Cardiac fibroblast (primary cell): ENCODE measurements at places on chromosomes 16 and 17.

DNA sequence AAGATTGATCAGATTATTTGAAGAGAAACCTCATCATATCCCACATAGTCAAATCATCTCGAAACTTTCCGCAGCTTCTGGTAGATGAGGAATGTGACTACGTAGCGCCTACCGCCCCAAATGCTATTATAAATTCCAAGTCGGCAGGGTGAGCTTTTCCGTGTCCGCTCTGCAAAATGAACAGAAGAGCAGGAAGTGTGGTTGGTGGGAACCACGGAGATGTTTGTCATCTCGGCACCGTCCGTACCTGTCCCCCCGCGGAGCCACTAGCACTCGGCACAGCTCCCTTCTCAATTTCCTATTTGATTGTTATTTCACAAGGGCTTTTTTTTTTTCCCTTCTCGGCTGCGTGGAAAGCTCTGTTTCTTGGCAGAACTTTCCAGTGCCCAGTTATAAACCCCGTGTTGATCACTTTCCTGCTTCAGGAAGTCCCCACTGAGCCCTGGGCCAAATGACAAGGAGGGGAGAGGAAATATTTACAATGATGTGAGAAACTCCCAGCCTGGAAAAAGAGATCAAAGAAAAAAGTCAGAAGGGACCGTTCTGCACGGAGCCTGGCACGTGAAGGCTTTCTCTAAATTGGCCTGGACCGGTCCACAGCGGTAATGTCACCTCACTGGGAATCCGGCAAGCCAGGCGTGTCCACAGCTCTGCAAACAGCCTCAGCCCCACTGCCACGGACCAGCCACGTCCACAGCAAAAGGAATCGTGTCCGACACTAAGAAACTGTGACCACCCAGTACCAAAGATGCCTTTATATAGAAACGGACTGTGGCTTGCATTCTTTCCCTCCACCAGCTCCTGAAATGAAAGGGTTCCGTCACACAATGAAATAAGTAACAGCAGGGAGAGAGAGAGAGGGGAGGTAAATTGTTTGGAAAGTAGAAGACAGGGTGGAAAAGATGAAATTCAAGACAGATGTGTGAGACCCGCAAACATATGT is 65.0 kb downstream of the MRM3 start:
- DNase-seq: no peak

DNA sequence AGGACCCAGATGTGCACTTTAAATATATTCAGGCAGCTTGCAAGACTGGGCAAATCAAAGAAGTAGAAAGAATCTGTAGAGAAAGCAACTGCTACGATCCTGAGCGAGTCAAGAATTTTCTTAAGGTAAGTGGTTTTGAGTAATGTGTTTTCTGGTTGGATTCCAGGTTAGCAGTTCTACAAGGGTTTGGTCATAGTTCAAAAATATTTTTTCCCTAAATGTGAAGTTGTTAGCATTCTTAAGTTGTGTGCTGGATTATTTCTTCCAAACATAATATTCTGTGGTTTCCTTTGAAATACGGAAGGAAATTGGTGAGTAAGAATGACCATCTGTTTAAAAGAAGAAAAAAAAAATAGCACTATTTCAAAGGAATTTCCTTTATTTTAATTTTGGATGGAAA is 38.4 kb downstream of the PTRH2 start:
- DNase-seq: peak; percentile 97

GRCh38 chr17:82231562-82232321 is 2.9 kb downstream of the SLC16A3 start:
- DNase-seq: peak; percentile 87

DNA sequence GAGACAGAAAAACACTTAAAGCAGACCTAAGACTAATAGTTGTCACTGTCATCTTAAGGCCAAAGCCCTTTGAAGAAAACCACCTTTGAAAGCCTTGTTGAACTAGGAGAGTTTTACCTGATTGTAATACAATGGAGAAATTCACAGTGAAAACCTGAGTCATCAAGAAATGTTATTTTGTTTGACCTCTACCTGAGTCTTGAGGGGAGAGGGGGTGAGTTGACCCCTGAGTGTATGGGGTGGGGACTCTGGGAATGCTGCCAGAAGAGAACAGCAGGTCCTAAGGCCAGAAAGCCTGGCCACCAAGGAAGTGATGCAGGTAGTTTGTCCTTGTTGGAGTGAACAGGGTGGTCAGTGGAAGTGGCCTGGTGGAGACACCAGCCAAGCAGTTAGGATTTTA is 204.3 kb downstream of the SPECC1 start:
- no peak for DNase-seq

DNA sequence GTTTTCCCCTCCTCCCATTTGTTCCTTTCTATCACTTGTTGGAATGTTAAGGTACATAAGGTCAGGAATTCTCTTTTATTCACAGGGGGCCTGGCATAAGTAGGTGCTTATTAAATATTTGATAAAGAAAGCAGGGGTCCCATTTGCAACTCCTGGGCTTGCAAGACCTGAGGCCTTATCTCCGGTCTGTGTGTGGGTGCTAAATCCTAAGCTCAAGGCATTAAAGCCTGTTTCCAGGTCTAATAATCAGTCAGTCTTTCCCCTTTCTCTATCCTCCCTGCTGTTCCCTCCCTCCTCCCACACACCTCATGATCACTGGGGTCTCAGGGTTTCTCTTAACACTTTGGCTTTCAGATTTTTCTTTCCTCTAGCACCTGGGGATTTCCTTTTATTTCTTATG is 17.1 kb downstream of the NTN1 start:
- DNase-seq: no peak

GRCh38 chr17:37744961-37745800 is at the start of gene HNF1B:
TSS of gene HNF1B (minus strand) at chr17:37745059. CDS start at chr17:37744884, 175 bp downstream.
- no peak for DNase-seq

GRCh38 chr17:18959845-18960240 is 7.9 kb downstream of the SLC5A10 start:
- no peak for DNase-seq

DNA sequence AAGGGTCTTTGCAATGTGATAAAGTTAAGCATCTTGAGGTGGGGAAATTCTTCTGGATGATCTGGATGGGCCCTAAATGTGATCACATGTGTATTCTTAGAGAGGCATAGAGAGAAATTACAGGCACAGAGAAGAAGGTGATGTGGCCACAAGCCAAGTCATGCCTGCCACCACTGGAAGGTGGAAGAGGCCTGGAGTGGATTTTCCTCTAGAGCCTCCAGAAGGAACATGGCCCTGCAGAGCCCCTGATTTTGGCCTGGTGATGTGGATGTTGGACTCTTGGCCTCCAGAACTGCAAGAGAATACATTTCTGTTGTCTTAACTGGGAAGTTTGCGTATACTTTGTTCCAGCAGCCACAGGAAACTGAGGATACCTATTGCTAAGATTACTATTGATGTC is 156.9 kb upstream of the CACNG5 start:
- DNase-seq: no peak

DNA sequence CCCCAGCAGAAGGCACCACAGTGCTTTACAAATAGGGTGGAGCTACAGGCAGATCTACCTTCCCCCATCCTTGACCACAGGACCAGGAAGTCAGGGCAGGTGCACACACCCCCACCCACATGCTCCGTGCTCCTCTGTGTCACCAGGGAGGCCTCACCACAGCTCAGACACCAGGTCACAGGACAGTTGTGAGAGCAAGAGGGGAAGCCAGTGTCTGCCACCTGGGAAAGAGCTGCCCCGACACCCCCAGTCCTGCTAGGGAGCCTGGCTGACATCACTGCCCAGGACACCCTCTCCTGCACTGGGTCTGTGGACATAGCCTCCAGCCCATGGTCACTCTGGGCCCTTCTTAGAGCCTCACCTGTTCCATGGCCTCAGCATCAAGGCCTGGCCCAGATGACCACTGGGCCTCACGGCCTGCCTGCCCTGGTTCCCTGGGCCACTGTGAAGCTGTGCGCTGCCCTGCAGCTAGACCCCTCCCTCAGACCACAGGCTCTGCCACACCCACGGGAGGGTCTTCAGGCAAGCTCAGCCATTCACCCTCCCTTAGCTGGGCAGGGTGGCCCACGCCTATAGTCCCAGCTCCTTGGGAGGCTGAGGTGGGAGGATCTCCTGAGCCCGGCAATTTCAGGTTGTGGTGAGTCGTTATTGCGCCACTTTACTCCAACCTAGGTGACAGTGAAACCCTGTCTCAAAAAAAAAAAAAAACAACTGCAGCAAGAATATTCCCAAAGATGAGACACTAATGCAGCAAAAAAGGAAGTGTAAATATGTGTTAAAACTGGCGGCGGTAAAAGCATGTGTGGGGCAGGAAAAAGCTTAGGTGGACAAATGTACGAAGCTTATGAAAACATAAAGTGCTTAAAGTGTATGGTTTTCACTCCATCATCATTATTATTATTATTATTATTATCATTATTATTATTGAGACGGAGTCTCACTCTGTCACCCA is 14.2 kb downstream of the POLR3K start:
- DNase-seq: no peak

GRCh38 chr17:33798308-33798707 is 456.8 kb upstream of the CCL2 start:
- no peak for DNase-seq

- no peak for DNase-seq
These were observed 96.9 kb upstream of the ZNF750 start for GRCh38 chr17:82936768-82937171.

DNA sequence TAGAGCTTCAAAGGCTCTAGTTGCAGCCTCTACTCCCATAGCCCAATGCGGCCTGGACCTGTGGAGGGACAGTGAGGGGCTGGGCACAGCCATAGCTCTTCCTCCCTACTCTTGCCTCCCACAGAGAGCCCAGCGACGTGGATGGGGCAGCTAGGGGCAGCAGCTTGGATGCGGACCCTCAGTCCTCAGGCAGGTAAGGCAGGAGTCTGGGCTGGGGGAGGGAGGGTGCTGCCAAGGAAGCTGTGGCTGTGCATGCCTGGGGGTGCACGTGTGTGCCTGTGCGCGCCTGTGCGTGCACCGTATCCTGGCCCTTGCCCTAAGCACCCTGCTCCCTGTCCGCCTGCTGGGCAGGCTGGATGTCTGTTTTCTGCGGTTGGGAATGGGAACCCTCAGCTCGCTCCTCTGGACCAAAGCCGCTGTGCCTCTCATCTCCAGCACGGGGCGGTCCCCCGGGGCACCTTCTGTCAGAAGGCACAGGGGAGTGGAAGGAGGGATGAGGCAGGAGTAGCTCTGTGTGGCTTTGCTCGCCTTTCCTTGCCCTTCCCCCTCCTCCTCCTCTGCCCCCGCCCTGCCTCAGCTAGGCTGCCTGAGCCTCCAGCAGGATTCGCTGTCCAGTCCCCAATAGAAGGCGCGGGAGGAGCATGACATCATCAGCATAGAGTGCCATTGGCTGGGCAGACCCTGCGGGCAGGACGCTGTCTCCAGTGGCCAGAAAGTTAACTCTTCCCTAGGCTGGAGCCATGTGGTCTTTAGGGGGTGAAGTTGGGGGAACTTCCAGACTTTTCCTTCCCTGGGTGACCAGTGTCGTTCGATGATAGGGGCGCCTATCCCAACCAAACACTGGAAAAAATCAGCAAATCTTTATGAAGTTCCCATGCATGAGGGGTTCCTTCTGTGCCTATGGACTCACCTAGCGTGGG is 797 bp downstream of the PRCD start:
- peak; percentile 96 for DNase-seq

- DNase-seq: no peak
These were observed 5.4 kb upstream of the STAT5B start for GRCh38 chr17:42281571-42282096.

DNA sequence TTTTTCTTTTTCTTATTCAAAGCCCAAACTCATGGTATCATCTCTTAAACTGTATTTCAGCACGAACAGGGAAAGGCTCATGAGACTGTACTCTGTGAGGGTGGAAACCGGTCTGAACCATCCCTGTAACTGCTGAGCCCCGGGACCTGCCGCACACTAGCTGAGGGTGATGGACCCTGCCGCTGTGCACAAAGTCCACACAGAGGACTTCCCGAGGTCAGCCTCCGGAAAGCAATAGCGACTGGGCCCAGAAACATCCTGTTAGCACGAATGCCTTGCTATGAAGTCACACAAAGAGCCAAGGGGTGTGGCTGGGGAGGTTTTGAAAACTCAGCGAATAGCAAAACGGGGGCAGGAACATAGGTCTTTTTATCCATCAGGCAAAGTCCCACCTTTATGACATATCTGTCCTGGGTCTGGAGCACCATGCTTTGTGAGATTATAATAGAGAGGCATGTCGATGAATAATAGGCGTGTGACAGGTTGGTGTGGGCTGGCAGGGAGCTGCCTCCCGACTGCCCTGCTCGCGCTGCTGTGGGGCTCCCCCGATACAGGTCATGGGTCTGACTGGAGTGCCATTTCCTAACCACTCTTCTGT is 33.4 kb downstream of the CDK5R1 start:
- peak; percentile 65 for DNase-seq

DNA sequence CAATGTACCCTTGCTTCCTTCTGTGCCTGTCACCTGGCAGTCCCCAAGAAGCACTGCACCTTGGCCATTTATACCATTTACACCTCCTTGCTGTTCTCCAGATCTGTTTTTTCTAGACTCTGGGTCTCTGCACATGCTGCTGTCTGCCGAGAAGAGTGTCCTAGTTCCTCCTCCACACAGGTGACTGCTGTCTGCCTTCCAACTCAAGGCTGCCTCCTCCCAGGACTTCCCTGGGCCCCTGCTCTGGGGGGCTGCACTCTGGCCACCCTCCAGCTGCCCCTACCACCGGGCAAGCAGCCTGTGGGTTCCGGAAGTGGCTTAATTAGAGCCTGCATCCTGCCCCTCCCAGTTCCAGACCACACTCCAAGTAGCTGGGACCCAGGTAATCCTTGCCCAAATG is 5.7 kb upstream of the LIMD2 start:
- DNase-seq: no peak

GRCh38 chr16:12171206-12171605 is 194.7 kb downstream of the SNX29 start:
- no peak for DNase-seq

DNA sequence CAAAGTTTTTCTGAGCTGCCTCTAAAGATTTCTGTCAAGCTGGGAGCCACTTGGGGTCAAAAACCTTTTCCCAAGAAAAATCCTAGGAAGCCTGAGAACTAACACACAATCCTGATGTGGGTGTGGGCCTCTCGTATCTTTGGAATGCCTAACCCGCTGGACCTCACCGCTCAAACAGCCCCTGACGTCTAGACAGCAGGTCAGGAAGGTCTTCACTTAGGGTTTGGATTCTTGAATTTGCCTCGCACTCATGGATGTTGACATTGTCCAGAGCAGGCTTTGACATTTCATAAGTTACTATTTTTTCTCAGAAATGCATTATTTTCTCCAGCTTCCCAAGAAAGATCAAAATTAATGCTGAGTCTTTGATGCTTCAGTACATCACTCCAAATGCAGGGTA is 18.9 kb downstream of the TEX2 start:
- no peak for DNase-seq

GRCh38 chr16:29738514-29738913 is 7.3 kb downstream of the C16orf54 start:
- no peak for DNase-seq

- DNase-seq: peak; percentile 88
These were observed 19.7 kb downstream of the GOSR2 start for GRCh38 chr17:46942441-46943217.

DNA sequence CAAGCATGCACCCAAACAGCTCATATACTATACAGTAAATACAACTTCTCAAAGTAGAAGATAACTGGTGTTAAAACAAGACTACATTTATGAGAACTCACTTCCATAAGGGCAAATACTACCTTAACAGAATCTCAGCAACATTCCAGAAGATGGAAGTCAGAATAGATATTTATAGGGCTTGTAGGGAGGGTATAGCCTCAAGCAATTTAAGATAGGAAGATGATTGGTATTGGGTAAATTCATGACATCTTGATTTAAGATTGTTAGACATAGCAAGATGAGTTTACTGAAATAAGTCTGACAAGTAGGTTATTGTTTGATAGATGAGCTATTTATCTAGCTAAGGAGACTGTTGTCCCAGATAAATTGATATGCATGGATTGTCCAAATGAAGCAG is 250.2 kb downstream of the CDH13 start:
- DNase-seq: no peak

- no peak for DNase-seq
These were observed 21.1 kb downstream of the NPTX1 start for GRCh38 chr17:80455336-80455710.
